ENCODE measurements at places on chromosomes 4 and X. TPM values are rescaled to one million over a fixed set of nuclear protein-coding genes. Genes with fewer than 3 reads are reported as not detected.

NAP1L2 gene
- 0.17 TPM for total RNA-seq

TRIM60 gene
- not detected for total RNA-seq

NHS gene
- 0.17 TPM for total RNA-seq

TKTL2 gene
- not detected for total RNA-seq

GRCh38 chr4:152165146-152165545, 370.7 kb downstream of the FBXW7 start:
- no peak for DNase-seq

GRCh38 chrX:135330706-135331105, 21.4 kb downstream of the ETDC start:
- DNase-seq, result no peak

DNA sequence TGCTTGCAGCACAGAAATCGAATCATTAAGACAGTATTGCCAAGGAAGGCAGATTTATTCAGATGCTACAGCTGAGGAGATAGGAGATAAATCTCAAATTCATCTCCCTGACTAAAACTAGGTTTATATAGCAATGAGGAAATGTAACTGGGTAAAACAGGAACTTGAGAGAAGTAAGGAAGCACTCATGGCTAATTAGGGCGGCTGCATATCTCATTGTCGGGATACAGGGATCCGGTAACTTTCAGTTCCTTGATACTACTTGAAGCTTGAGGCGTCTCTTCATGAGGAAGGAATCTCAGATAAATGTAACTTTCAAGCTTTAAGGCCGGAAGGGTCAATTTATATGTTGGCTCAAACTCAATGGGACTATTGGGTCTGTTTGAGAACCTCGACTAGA, 129.2 kb upstream of the WDR1 start:
- DNase-seq, result no peak

GRCh38 chr4:156638334-156638733, 333.3 kb downstream of the PDGFC start:
- no peak for DNase-seq

DNA sequence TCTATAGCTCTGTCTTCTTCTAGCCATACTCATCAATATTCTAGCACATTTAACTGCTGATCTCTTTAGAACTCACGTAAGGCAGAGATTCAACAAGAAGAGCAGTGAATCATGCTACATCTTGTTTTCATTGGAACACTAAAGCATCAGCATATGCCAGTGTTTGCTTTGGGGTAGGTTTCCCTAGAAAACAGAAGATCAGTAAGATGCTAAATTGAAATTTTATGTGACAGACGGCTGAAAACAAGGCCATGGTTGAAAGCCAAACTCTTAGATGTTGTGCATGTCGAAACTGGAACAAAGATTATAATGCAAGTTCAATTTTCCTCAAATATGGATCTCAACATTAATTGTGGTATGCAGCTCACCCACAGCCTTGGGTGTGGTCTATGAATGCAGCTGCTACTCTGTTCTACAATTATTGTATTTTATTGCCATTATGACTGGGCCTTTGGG, 107.6 kb downstream of the PDLIM5 start:
- DNase-seq, result no peak

DNA sequence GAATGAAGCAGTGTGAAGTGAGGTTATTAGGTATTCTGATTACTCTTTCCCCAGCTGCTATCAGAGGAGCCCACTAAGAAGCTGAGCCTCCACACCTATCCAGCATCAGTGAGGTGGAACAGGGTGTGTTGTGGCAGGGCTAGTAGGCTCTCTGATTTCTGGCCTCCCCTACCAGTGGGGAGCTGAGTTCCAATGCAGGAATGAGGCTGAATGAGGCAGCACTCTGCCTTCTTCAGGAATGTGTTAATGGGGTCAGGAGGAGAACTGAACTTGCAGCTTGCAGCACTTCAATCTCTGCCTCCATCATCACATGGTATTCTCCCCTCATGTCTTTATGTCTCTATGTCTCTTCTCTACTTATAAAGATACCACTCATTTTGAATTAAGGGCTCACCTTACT, 26.9 kb downstream of the SOX3 start:
- no peak for DNase-seq

- no peak for DNase-seq
These were observed 155.6 kb downstream of the LRBA start for GRCh38 chr4:150859453-150859852.

GRCh38 chr4:60948008-60948407, 252.1 kb upstream of the ADGRL3 start:
- no peak for DNase-seq

Measured in liver (tissue), 10 donors.